Fibroblast of mammary gland (primary cell): ENCODE measurements at places on chromosomes 2 and 18.

- peak; percentile 21 for DNase-seq
These were observed 734.2 kb upstream of the CHAC2 start for GRCh38 chr2:53033411-53033810.

GRCh38 chr2:217049956-217050355 is 190.1 kb upstream of the TNP1 start:
- DNase-seq = peak; percentile 40

DNA sequence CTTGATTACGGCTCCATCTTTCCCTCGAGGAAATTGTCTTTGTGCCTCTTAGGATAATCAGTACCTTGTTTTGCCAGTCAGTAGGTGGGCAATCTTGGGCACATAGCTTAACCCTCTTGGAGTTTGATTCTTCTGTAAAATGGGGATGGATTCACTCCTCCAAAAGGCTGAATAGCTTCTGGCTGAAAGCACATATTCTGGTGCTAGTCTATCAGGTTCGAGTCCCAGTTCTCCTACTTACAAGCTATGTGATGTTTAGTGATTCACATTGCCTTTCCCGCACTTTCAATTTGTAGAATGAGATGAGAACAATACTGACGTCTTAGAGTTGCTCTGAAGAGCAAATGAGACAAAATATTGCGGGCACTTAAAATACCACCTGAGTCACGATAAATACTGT is 43.9 kb downstream of the ATIC start:
- DNase-seq = peak; percentile 85

DNA sequence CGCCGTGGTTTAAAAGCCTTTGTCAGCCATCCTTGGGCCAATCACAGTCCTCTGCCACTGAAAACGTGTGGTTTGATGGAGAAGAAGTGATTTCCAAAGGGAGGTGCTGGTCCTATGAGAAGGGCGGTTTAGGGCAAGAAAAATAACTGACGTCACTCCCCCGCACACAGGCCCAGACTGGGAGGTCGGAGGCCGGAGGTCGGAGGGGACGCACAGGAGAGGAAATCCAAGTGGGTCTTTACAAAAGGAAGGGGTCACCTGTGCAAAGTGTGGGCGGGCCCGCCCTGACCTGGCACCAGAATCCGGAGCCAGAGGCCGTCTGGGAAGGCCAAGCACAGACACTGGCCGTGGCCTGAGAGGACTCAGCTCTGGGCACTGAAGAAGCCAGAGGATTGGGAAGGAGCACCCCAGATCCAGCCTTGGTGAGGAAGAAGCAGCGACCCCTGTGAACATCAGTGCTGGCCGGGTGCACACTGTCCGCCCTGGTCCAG is 18.0 kb upstream of the KCNG2 start:
- no peak for DNase-seq

- no peak for DNase-seq
These were observed 819.1 kb upstream of the FSHR start for GRCh38 chr2:49973436-49973835.

DNA sequence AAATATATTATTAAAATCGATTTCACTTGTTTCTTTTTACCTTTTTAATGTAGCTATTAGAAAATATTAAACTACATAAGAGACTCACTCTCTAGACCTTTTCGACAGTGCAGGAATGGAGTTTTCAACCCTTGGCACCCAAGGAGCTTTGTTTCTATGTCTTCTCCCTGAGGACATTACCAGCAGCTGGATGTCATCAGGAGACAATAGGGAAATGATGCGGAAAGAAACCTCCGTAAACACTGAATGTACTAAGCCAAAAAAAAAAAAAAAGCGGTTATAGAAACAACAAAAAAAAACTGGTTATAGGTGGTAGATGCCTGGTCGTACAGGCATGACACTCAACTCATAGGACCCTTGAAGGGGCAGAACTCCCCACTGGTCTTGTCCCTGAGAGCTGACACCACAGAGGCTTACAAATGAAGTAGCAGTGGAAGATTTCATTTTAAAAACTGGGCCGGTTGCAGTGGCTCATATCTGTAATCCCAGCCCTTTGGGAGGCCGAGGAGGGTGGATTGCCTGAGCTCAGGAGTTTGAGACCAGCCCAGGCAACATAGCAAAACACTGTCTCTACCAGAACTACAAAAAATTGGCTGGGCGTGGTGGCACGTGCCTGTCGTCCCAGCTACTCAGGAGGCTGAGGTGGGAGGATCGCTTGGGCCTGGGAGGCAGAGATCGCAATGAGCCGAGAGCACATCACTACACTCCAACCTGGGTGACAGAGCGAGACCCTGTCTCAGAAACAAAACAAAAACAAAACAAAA is 23.8 kb downstream of the THAP4 start:
- DNase-seq = peak; percentile 30

DNA sequence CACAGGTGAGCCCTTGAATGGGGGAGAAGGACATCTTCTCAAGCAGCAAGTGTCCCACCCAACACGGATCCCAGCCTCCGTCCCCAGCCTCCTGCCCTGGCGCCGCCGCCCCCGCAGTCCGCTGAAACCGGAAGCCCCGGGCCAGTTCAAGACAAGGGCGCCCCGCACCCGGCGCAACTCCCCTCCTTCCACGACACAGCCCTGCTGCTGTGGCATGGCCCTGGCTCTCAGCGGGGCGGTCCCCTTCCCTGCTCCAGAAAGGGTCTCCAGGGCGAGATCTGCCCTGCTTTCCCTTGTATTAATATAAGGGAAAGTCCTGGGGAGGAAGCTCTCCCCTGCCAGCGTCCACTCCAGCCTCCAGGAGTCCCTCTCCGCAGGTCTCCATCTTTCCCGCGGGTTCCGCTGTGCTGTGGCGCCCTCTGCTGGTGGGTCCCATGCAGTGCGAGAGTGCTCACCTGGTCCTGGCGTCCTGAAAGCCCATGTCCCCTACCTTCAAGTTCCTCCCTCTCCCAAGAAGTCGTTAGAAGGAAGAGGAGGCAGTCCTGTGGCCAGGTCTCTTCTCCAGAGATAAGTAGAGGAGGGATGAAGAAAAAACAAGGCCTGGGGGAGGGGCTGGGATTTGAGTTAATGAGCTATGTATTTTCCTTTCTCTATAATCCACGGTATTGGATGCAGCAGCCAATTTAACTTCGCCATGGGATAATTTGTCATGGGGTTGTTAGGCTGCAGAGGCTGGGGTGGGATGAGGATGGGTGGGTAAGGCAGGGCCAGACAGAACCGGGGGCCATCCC is 176.0 kb downstream of the SMAD2 start:
- peak; percentile 7 for DNase-seq

- DNase-seq = no peak
These were observed 43.8 kb upstream of the ARHGAP25 start for GRCh38 chr2:68690851-68691250.

DNA sequence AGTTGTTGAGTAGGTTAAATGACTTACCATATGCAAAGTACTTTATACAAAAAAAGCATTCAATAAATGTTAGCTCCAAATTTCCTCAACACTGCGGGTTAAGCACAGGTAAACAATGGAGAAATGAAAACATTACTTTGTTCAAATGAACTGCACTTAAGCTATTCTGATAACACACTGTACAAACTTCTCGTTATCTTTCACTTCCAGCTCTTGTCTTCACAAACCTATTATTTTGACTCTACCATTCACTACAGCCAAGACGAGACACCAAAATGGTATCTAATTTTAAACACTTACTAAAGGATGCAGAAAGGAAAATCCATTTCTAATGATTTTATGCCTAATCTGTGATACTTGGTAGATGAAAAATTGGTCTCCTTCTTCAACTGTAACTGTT is 43.8 kb downstream of the SLC40A1 start:
- no peak for DNase-seq

DNA sequence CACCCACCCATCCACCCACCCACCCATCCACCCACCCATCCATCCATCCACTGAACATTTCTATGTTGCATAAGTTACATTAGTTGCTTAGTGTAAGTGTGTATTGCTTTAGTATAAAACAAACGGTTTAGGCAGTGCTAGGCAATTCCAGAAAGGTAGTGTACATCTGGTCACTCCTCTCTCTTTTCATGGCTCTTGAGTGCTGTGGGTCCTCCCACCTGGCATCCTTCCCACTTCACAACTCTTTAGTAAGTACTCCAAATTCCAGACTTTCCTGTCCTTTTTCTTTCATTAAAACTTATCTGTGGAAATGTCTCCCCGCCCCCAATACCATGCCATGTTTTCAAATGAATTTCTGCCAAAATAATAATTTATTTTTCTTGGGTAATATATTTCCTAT is 122.5 kb downstream of the PLEKHM3 start:
- DNase-seq = no peak

DNA sequence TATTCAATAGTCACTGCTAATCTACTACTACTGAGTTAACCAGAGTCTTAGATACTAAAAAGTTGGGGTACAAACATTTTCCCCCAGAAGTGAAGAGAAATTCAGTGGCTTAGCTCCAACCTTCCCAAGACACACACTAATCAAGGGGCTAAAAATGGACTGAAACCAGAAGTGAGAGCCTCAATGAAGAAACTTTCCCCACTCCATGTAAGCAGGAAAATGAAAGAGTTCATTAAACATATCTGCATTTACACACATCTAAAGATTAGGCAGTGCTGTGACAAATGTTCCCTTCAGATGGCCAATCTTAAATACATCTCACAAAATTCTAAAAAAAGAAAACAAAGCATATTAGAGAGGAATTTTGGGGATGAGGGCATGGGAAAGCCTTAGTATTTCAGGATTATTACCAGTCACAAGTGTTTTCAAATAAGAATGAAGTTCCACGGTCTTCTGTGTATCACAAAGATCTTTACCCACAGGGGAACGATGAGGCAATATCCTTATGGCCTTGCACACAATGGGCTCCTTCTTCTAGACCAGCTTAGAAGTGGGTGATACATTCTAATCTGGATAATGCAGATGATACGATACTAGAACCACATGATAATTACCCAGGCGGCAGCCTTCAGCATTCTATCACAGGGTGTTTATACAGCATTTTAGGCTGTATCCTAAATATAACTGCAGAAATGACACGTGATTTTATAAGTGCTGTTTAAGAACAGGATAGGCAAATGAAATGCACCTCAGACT is 17.1 kb downstream of the ANKRD44 start:
- DNase-seq = no peak

- DNase-seq = no peak
These were observed 63.5 kb downstream of the EMILIN2 start for GRCh38 chr18:2910261-2910660.

GRCh38 chr2:230160112-230160660 is 59.6 kb downstream of the SP110 start:
- peak; percentile 54 for DNase-seq

- peak; percentile 29 for DNase-seq
These were observed 181.5 kb downstream of the KLHL29 start for GRCh38 chr2:23566241-23567142.

DNA sequence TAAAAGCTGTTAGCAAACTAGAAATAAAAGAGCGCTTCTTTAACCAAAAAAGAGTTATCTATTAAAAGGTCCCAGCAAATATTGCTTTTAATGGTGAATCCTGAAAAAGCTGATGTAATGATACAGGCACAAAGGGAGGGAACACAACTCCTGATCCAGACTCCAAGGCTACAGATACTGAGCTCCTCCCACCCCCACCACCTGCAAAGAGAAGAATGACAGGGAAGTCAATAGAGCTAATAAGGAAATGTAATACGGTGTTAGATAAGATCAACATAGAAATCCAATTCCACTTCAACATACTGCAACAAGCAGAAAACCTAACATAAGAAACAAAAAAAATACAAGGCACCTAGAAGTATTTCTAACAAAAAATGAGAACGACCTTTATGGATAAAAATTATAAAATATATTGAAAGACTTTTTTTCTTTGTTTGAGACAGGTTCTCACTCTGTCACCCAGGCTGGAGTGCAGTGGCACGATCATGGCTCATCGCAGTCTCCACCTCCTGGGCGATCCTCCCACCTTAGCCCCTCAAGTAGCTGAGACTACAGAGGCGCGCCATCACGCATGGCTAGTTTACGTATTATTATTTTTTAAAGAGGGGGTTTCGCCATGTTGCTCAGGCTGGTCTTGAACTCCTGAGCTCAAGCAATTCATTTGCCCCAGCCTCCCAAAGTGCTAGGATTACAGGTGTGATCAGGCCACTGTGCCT is 192.2 kb downstream of the HDAC4 start:
- no peak for DNase-seq

DNA sequence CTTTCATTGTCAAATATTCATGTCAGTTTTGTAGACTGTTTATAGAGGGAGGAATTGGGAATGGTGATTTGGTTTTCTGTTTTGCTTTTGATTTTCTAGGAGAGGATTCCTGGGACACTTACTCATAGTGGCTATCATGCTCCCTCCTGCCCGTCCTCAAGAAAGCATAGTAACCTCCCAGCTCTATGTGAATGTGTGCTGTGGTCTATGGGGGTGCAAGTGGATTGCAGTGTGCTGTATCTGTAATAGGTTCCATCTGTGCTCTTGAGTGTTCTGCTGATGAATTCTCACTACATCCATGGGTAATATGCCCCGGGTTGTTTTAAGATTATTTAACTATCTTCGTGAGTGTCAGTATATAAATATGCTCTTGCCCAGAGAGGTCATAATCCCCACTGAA is 811.3 kb downstream of the CNTNAP5 start:
- no peak for DNase-seq

GRCh38 chr2:82507657-82508056 is 1951.4 kb downstream of the SUCLG1 start:
- DNase-seq = no peak

DNA sequence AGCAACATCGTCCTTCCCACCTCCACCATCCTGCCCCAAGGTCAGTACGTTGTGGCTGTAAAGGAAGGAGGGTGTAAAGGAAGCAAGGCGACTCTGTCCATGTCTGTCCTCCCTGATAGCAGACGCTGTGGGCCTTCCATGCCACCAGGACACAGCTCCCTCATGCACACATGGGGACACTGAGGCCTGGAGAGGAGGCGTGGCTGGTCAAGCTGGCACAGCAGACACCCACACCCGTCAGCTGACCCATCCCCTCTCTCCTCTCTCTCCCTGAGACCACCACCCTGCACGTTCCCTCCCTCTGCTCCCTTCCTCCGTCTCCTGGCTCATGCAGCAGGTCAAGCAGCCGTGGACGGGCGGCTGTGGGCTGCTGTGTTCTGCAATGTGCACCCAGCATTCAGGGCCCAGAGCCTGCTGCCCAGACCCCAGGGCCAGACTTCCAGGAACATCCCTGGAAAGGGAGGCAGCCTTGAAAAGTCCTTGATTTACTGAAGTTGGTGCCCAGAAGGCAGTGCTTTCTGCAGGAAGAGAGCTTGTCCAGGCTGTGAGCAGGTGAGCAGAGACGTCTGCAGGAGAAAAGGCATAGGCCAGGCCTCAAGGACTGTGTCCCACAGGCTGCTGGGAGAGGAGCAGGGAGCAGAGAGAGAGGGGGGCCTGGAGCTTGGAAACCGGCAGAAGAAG is 133.6 kb downstream of the DDX1 start:
- DNase-seq = no peak

GRCh38 chr2:43174368-43174916 is 52.0 kb downstream of the ZFP36L2 start:
- no peak for DNase-seq

GRCh38 chr2:85804583-85804982 is 50.8 kb downstream of the ATOH8 start:
- DNase-seq = peak; percentile 18
